Left forelimb (tissue), 1 donor: ENCODE measurements at places on chromosomes 4 and X.

DNA sequence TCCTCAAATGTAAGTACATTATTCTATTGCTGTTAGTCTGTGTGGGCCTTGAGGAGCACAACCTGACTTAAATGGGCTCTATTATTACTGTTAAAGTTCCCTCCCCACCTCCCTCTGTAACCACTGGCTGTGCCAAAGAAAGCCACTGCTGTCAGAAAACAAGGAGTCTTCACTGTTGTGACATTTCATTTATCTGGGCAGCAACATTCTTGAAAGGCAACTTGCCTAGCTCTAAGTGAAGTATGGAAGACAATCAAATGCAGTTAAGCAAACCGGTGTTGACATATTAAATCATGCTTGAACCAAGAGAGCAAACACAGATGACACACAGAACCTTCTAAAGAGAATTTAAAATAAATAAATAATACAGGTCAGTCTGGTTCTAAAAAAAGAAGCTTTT lies 81.0 kb downstream of the EPHA5 start:
- no peak for DNase-seq

- no peak for DNase-seq
Observed at GRCh38 chrX:21725496-21725895, 32.4 kb downstream of the SMPX start.

GRCh38 chr4:123838474-123838873 lies 441.9 kb downstream of the SPRY1 start:
- no peak for DNase-seq

DNA sequence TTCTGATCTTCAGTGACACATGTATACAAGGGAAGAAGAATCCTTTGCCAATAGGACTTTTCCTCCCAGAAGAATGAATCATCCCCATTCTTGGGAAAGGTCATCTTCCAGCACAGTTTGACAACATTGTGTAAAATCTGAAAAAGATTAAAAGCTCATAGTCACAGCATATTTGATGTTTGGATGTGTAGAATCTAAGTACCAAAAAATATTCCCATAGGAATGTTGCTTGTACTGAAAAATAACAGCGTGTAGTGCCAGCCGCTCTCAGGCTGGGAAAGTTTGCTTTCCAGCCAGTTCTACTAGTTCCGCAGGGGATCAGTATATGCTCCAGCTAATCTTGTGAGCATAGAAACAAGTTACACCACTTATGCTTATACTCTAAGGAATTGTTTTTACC lies 74.7 kb upstream of the IL13RA1 start:
- no peak for DNase-seq

- DNase-seq, result no peak
Observed at GRCh38 chr4:77905651-77906263, 43.1 kb downstream of the MRPL1 start.

DNA sequence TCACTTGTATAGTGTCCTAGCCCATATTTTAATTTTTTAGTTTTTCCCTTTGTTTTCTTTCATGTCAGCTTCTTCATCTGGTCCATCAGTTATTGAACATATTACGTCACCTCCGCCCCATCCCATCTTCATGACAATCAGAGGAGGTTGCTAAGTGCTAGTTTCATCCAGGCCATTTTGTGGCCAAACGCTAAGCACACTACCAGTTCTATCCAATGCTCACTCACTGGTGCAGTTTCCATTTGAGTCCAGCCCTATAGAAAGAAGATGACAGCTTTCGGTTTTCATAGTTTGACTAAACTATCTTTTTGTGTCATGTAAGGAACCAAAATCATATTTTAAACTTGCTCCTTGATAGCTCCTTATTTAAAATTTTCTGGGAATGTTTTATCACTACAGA lies 304.2 kb downstream of the TENM3 start:
- DNase-seq, result no peak
